Progenitor cell of endocrine pancreas (in vitro differentiated cells): ENCODE measurements at places on chromosomes 11 and 22.

- no peak for DNase-seq
Observed at GRCh38 chr11:121536126-121536525, 83.4 kb upstream of the SORL1-AS1 start.

DNA sequence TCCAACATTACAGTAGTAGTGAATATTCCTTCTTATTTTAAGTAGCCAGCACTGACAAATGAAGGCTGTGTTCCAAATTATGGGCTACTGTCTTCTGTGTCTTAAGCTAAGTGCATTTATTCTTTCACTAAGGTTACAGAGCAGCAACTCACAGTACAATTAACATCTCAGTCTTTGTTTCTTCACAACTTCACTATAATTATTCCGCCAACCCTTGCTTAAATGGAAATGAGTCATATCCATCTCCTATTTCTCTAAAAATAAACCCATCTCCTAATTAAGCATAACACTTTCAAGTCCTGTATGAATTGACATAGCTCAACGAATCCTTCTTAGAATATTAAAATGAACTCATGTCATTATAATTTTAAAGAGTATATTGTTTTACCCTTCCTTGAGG is 6.7 kb downstream of the ETS1 start:
- no peak for DNase-seq

GRCh38 chr22:45599836-45600577 is 71.6 kb upstream of the ATXN10 start:
- no peak for DNase-seq

DNA sequence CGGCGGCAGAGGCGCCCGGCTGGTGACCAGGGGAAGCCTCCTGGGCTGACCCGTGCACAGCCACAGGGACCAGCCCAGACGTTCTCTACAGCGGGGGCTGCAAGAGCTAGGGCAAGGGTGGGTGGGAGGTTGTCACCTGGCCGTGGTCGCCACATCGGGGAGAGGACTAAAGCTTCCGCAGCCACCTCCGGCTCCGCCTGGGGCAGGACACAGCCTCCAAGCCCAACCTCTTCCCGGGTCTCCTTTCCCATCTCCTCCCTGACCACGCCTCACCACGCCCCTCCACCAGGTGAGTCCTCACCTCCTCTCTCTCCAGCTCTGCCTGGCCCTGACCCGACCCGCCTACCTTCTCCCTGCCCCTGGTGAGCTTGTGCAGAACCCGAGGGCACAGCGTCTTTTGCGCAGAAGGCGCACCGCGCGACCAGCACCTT is 75.9 kb upstream of the LMO1 start:
- no peak for DNase-seq

DNA sequence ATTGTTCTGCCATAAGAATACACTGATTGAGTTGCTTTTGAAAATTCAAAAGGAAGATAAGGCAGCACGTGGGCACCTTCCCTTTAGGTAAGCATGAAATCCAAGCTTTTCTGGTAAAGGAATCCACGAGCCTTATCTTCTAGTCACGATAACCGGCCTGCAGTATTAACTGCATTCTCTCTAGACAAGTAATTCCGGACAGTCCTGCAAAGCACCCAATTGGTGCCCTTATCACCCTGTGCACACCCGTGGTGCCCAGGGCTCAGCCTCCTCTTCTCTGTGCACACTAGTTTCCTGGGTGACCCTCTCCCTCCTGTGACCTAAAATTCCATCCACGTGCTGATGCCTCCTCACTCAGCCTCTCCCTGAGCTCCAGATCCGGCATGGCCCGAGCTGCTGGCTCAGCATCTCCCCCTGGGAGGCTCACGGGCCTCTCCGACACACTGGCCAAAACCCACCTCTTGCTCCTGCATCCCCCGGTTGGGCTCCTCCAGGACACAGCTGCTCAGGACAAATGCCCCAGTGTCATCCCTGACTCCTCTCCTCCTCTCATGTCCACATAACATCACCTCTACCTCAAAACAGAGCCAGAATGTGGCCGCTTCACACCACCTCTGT is 63.7 kb downstream of the PACSIN2 start:
- no peak for DNase-seq

DNA sequence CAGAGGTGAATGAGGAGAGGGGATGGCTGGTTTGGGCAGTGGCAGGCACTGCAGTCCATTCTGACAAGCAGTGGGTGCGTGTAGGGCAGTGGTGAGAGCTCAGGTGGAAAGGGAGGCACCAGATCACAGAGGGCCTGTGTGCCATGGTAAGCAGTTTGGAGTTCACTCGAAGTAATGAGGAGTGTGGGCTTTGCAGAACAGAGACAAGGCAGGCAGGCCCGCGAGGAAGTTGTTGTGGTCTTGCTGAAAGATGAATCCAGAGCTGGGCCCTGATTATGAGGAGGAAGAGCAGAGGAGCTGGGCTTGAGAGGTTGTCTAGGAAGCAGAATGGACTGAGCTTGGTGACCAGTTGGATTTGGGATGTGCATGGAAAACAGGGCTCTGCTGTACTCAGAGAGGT is 1.6 kb upstream of the DNAJB13 start:
- no peak for DNase-seq

GRCh38 chr11:57251491-57252104 is 14.5 kb upstream of the APLNR start:
- DNase-seq = no peak

DNA sequence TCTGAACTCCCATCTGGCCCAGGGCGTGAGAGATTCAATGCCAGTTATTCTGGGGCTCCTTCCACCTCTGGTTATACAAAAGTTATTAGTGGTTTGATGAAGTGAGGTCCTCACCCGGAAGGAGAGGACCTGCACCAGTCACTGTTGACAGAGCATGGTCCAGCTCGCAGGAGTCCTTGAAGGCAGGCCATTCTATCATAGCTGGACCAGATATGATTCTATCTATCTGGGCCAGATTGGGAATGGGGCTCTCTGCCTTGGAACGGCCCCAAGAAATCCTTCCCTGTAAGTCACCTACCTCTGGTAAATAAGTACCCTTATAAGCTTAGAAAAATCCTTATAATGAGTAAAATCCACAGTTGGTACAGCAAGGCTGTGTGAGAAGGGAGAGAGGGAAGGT is 50.7 kb downstream of the C11orf91 start:
- no peak for DNase-seq

DNA sequence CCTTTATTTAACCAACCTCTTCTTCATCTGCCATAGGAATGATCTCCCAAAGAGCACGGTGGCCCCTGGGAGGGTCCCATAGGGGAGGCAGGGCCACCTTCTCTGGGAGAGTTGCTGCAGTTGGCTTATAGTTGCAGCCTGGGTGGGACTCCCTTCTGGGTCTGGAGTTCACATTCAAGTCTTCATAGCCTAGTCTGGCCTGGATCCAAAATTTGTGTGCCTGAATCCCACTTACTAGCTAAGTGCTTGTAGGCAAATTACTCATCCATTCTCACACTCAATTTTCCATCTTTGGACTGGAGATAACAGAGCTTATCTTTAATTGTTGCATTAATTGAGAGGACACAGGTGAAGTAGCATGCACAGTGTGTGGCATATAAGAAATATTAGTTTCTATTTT is 163.6 kb downstream of the GRIK4 start:
- no peak for DNase-seq
